Fibroblast of villous mesenchyme (primary cell): ENCODE measurements at places on chromosomes 1 and 21.

- no peak for DNase-seq
Observed at GRCh38 chr1:52474807-52475206, 70.4 kb downstream of the PRPF38A start.

GRCh38 chr1:29959356-29959755 lies 723.0 kb downstream of the PTPRU start:
- DNase-seq = no peak

DNA sequence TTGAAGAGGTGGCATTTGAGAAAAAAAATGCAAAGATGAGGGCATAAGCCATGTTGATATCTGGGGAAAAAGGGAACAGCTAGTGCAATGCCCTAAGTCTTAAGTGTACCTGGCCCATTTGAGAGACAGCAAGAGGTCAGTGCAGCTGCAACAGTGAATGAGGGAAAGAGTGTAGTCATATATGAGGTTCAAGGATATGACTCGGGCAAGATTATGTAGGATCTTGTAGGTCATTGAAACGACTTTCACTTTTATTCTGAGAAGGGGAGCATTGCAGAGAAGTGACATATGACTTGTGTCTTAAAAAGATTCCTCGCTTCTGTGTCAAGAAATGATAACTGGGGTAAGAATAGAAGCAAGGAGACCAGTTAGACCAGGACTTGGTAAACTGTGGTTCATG lies 31.0 kb downstream of the NTMT2 start:
- no peak for DNase-seq

DNA sequence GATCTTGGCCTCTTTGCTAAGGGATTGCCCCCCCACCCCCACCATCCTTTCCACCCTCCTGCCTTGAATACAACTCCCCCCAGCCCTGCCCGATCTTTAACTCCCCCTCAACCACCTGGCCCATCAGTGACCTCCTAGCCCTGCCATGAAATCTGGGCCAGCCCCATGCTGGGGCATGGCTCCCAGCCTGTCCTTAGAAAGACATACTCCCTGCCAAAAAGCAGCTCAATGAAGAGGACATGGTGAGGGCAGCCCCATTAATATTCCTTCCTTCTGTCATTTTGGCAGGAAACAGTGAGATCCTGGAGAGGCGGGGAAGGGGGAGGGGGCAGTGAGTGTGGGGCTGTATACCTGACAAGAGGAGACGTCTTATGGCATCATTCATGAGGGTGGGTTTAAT lies 66.8 kb upstream of the DISP3 start:
- DNase-seq = no peak

DNA sequence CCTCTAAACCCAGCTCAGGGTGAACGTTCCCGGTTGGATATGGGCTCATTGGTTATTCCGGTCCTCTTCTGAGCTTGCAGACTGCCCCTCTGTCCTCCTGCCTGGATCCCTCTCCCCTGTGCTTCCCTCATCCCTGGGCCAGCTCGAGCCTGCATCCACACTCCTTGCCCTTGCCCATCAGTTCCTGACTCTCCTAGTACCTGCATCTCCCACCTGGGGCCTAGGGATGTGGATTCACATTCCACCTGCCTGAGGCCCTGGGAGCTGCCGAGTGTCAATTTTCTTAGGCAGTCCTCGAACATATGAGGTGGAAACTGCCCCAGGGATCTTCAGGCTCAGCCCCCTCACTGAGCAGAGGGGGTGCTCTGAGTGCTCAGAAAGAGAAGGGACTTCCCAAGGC lies 252.2 kb downstream of the GRIK3 start:
- DNase-seq = no peak

GRCh38 chr1:43445606-43446387 lies 7.9 kb downstream of the HYI start:
- no peak for DNase-seq

- DNase-seq = no peak
Observed at GRCh38 chr1:21820597-21821232, 8.7 kb downstream of the LDLRAD2 start.

DNA sequence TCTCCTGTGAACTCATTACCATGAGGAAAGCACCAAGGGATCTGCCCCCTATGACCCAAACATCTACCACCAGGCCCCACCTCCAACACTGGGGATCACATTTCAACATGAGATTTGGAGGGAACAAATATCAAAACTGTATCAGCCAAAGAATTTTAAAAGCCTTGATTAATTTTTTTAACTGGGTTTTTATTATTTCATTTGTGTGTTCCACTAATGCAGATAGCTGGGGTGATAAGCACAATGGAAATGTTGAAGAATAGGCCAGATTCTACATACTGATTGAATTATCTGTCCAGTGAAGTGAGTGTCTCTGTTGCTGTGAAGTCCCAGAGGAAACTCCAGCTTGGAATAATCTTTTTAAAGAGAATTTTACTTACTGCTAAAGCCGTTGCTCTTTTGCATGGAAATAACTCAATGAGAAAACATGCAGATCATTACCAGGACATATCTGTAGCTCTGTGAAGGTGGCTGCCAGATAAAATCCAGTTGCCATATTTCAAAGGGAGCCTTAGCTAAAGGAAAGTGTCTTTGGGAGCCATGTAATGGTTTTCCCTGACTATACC lies 44.4 kb upstream of the DHCR24 start:
- DNase-seq = no peak

DNA sequence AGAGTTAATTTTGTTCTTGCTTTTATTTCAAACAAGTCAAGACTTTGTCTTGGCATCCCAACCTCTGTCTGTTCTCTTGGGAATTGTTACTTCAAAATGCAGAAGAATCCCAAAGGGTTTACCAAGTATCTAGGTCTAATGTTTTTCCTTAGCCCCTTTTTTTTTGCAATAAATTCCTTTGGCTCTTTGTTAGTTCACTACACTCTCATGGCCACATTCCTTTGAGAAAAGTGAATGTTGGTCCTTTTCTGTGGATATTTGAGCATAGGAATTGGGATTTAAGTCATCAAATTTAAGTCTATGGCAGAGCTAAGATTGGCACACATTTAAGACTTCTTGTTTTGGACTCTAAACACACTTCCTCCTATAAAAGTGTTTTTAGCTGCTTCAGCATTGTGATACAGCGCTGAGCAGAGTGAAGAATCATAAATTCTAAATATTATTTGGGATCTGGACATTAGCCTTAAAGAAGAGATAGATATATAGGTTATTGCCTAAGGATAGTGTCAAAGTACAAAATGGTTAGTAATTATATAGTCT lies 1.9 kb downstream of the BTF3L4 start:
- DNase-seq = no peak

- no peak for DNase-seq
Observed at GRCh38 chr1:167516404-167517388, 1.6 kb downstream of the CD247 start.

DNA sequence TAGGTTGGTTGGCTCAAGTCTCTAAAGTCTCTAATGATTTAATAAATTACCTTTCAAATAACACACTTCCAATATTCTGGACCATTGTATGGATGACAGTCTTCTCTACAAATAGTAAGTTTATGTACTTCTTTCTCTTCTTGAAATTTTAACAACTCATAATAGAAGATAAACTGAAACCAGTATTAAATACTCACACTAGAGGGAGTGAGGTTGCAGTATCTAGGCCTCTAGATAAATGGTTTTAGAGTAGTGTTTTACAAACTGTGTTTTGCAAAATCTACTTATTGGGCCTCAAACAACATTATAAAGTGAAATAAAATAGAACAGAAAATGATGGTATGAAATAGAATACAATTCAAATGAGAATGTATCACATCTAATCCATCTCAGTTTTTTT lies 479.9 kb upstream of the BRINP3 start:
- no peak for DNase-seq

- no peak for DNase-seq
Observed at GRCh38 chr1:243508303-243508713, 252.5 kb downstream of the SDCCAG8 start.

DNA sequence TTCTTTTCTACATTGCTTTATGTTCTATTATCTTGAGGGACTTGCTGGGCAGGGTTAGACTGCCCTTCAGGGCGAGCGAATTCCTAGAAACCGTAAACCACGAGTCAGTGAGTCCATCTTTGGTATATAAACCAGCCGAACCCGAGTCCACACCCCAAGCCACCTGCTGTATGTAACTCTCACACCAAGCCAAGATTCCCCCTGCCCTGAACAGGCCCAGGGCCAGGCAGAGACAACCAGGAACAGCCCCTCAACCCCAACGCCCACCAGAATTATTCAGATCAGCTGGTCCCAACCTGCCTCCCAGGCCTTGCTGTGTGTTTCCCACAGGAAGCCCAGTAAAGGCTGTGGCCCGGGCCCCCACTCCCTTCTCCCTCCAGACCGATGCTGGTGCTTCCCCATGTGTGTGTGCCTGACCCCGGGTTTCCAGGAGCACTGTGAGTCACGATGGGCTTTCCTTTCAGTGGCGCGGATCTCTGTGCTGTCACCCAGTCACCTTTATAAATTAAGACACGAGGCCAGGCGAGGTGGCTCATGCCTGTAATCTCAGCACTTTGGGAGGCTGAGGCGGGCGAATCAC lies 17.1 kb downstream of the KIF17 start:
- DNase-seq = no peak

DNA sequence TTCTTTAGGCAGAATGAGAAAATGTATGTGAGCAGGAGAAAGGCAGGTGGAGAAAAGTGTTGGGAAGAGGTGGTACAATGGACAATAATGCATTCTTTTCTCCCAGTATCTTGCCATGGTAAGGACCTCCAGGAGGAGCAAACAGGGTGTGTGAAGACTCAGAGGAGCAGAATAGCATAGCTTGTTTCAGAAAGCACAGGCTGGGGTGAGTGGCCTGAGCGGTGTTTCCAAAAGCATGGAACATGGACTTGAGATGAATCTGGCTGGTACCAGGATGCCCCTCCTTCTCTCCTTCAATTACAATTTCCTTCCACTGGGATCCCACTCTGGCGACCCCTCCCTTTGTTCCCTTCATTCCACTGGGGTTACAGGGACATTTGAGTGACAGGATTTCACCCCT lies 123.4 kb upstream of the TNR start:
- DNase-seq = no peak

DNA sequence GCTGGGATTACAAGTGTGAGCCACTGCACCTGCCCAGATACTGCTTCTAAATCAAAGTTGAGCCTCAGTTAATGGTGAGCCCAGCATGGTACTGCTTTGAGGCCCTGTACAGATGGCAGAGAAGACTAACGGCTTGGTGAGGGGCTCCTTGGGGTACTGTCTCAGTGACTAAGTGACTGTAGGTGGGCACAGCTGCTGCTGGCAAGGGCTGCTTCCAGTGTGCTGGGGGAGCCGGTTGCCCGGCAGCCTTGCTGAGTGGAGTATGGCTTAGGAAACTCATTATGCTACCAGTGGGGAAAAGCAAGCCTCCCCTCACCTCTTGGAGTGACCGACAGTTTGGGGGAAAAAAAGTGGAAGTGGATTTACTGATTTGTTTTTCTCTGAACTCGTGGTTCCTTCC lies 23.6 kb upstream of the ARHGEF10L start:
- no peak for DNase-seq

DNA sequence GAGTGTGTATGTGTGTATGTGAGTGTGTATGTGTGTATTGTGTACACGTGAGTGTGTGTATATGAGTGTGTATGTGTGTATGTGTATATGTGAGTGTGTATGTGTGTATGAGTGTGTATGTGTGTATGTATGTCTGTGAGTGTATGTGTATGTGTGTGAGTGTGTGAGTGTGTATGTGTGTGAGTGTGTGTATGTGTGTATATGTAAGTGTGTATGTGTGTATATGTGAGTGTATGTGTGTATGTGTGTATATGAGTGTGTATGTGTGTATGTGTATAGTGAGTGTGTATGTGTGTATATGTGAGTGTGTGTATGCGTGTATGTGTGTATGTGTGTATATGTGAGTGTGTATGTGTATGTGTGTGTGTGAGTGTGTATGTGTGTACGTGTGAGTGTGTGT lies 49.2 kb downstream of the GREM2 start:
- no peak for DNase-seq

- DNase-seq = peak; percentile 75
Observed at GRCh38 chr1:204074274-204075138, 1.6 kb downstream of the SOX13 start.

GRCh38 chr1:24635195-24635843 lies 7.8 kb upstream of the SRRM1 start:
- peak; percentile 79 for DNase-seq

- peak; percentile 10 for DNase-seq
Observed at GRCh38 chr1:92968138-92969032, 7.1 kb upstream of the DIPK1A start.

DNA sequence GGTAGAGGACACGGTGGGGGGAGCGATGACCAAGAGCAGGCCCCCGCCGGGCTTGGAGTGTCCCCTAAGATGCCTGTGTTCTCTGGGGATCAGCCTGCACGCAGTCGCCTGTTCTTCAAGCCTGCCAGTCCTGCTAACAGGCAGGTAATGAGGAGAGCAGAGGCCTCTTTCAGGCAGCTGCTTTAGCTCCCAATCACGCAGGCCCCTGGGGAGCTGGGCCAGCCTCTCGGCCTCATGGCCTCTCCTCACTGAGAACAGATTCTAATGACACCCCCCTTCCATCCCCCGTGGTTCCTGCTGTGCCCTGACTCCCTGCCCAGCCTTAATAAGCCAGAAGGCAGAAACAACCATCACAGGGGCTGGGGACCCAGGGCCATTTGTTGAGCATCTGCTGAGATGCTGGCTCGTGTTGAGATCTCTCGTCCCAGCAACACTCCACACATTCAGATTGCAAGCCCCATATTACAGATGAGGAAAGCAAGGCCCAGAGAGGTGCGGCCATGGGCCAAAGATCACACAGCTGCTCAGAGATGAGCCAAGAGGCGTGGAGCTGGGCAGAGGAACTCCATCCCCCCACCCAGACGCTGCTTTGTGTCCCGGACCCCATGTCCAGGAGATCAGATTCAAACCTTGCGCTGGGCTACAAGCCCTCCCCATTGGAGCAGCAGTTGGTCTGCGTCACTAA lies 71.6 kb upstream of the CASZ1 start:
- no peak for DNase-seq

DNA sequence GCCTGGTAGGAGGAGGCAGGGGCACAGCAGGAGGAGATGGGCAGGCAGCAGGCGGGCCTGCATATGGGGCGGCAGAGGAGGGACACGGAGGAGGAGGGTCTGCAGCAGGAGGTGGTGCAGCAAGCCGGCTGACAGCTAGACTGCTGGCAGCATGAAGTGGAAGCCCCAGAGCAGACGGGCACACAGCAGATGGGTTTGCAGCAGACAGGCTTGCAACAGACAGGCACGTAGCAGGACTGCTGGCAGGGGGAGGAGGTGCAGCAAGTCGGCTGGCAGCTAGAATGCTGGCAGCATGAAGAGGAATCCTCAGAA lies 615 bp downstream of the KRTAP10-5 start:
- no peak for DNase-seq

GRCh38 chr1:62437273-62437940 lies 558 bp downstream of the USP1 start:
- DNase-seq = peak; percentile 45

DNA sequence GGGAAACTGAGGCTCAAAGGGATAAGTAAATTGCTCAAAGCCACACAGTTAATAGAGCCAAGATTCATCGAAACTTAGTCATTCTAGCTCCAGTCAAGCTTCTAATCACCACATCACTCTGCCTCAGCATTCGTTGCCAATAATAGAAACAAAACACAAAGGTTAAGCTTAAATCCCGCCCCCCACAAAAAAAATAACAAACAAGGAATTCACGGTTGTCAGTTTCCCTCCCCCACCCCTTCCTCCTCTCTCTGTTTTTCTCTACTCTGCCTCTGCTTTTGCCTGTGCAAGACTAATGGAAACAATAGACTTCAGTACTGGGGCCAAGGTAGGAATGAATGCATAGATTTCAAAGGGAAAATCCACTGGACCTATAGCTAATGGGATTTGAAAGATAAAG lies 70.7 kb upstream of the ZNF644 start:
- DNase-seq = no peak
